Lower lobe of right lung (tissue), 2 donors: ENCODE measurements at places on chromosomes 13 and 19. TPM values are rescaled to one million over a fixed set of nuclear protein-coding genes. Genes with fewer than 3 reads are reported as not detected.
A peak's percentile ranks its signal among the peaks of the same experiment; 100 is the strongest.

DNA sequence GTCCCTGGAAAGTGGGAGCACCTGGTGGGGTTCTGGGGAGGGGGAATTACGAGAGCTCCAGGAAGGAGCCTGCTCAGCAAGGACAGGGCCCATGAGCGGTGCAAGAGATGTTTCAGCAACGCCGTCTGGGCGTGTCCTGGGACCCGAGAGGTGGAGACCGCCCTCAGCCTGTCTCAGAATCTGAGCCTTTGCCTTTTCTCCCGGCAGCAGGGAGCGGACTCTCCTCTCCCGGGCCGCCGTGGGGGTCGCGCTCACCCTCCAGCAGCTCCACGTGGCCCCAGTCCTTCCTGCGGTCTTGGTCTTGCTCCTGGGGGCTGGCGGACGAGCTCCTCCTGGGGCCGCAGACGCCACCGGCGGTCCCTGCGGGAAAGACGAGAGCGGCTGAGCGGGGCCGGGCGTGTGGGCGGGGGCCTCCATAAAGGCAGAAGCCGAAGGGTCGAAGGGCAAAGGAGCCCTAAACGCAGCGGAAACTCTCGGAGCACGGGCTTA lies 714 bp downstream of the POLRMT start:
- peak; percentile 73 for DNase-seq

GRCh38 chr13:44605721-44606120 lies 29.6 kb upstream of the TSC22D1 start:
- no peak for DNase-seq

DNA sequence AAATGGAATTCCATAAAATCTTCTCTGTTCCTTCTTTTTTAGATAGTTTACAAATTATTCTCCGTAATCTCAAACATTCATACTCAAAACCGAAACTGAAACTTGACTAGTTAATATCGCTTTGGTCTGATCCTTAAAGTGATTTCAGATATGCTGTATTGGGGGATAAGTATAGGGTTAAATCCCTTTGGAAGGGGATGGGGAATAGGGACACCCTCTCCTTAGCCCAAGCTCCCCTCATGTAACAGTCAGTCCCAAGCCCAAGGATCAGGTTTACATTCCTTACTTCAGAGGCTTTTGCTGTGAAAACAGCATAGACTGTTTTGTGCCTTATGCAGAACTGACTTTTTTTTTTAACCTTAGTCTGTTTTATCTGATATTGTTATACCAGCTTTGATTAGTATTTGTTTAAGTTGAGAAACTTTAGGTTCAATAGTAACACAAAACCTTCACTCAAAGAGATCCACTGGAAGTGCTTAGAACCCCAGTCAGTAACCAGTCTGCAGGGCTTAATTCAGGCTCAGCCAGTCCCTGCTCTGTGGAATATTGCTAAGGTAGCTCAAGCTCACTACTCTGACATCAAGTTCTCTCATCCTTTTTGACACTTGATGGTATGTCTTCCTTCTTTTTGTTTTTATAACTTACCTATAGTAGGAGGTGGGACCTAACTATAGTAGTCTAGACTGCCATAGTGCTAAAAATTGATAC lies 10.5 kb downstream of the CDADC1 start:
- DNase-seq = no peak

- DNase-seq = no peak
These were observed 10.4 kb downstream of the ERVK3-1 start for GRCh38 chr19:58315580-58315979.

GRCh38 chr13:90352763-90353162 lies 994.7 kb upstream of the MIR17HG start:
- DNase-seq = no peak

DNA sequence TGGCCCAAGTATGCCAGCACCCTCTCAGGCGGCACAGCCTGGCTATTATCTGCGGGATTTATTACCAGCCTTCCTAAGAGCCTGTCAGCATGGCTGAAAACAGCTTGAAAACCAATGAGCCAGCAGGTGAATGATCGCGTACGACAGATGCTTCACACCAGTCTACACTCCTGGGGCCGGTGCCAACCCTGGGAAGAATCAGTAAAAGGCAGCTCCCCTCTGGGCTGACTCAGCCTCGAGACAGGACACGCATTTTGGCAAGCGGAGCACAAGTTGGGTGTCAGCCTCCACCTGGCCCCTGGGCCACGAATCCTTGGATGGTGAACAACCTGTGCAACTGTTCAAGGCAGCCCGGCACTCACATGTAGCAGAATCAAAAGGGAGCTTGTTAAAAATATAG lies 15.6 kb downstream of the EMP3 start:
- no peak for DNase-seq

DNA sequence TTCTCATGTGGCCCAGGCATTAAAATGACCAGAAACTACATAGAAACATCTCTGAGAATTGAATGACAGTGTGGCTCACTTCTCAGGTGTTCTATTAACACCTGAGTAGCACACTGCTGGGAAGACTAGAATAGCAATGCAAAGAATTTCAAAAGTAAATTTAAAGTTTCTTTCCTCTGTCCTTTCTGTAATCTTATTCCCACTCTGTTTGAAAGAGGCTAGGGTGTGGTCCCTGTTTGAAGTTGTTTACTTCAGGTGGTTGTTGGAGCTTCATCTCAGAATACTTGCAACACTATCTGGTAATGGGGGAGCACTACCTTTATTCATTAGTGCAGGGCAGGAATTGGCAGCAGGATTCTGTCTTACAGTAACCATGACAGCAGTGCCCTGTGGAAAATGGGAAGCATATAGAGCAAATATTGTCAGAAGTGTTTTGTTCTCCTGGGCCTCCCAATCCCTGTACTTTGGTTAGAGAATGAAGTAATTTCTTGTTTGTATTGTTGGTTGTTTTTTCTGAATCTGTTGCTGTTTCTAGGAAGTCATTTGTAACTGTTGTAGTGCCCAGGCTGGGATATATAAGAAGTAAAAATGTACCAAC lies 1210.2 kb upstream of the ATXN8OS start:
- no peak for DNase-seq

DNA sequence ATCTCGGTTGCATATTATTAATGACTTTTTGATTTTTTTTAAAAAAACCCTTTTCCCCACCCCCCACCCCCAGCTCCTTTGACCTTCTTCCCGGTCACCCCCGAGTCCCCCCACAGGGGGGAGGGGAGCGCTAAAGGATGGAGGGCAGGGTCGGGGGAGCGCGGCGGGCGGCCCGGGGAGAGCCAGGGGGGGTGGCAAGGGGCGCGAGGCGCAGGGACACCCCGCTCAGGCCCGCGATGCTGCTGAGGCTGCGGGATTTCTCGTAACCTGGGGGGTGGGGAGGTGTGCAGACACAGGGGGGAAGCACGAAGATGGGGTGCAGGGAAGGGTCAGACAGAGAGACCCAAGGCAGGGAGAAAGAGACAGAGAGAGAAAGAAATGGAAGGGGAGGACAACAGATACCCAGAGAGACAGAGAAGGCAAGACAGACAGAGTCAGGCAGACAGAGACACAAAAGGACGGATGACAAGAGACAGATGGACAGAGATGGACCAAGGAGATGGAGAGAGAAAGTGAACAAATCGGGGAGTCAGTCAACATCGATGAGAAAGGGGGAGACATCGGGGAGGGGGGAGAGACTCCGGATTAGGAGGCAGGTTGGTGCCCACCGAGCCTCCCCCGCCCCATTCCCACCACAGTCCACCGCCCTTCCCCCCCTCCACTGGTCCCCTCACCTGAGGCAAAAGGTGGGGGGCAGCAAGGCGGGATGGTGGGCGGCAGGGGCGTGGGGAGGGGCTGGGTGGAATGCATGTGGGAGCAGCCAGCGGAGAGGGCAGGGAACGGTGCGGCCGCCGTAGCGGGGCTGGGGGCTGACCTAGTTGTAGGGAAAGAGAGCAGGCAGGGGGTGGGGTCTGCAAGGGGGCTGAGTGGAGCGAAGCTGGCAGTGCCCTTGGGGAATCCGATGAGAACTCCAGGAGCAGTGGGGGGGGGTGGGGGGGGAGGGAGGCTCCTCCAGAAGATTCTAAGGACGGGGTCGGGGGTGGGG lies 14.2 kb downstream of the KCNC3 start:
- no peak for DNase-seq

GRCh38 chr19:40756502-40757110 lies 5.6 kb downstream of the SNRPA start:
- no peak for DNase-seq

GRCh38 chr13:41457589-41458186 lies 338 bp downstream of the RGCC start:
- DNase-seq = peak; percentile 62

Gene DNASE2
- 101 TPM for total RNA-seq

Gene LGALS14
- not detected for total RNA-seq

Gene PRR19
- total RNA-seq = 0.71 TPM

Gene NXNL1
- not detected for total RNA-seq

Gene TUBB4A
- total RNA-seq = 1.2 TPM

Gene TTC9B
- total RNA-seq = not detected

Gene KLK6
- total RNA-seq = not detected

Gene CYP4F2
- not detected for total RNA-seq

Gene ATP1A3
- total RNA-seq = 0.97 TPM

Gene KLK14
- total RNA-seq = 0.89 TPM

Gene ERICH4
- total RNA-seq = not detected
